Activated CD4-positive, alpha-beta T cell treated with anti-CD3 and anti-CD28 coated beads, Interleukin-10, Interleukin-2, amounts not matched to agents 100 ng/mL and 50 ng/mL, durations not matched to agents 16 hours and 8 hours (primary cell): ENCODE measurements at places on chromosomes 12 and 14.
A peak's percentile ranks its signal among the peaks of the same experiment; 100 is the strongest.

DNA sequence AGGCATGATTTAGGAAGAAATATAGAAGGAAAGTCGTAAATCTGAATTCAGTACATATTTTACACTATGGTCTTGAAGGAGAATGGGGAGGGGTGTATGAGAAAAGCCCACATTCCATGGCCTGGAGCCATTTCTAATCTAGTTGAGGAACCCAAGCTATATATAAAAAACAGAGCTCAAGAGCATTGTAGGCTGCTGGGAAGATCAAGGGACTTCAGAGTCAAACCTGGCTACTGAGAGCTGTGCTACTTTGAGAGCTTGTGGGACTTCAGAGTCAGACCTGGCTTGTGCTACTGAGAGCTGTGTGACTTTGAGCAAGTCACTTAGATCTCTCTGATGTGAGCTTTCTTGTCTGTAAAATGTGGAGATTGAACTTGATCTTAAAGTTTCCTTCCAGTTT, 58.7 kb downstream of the TBK1 start:
- no peak for DNase-seq

GRCh38 chr12:46174919-46175318, 93.9 kb downstream of the SLC38A1 start:
- no peak for DNase-seq

- DNase-seq = no peak
Measured at GRCh38 chr14:70000601-70001000, 121.4 kb downstream of the SMOC1 start.

GRCh38 chr12:121827351-121828099, 23.7 kb downstream of the SETD1B start:
- DNase-seq = no peak

- DNase-seq = no peak
Measured at GRCh38 chr12:124819525-124819924, 44.1 kb downstream of the SCARB1 start.

- peak; percentile 16 for DNase-seq
Measured at GRCh38 chr12:57552835-57553313, 3.0 kb downstream of the KIF5A start.

- no peak for DNase-seq
Measured at GRCh38 chr14:103960457-103961055, 18.2 kb upstream of the RD3L start.

GRCh38 chr12:25694072-25694471, 141.0 kb upstream of the LMNTD1 start:
- no peak for DNase-seq

- DNase-seq = no peak
Measured at GRCh38 chr12:130799051-130799450, 40.0 kb downstream of the STX2 start.

DNA sequence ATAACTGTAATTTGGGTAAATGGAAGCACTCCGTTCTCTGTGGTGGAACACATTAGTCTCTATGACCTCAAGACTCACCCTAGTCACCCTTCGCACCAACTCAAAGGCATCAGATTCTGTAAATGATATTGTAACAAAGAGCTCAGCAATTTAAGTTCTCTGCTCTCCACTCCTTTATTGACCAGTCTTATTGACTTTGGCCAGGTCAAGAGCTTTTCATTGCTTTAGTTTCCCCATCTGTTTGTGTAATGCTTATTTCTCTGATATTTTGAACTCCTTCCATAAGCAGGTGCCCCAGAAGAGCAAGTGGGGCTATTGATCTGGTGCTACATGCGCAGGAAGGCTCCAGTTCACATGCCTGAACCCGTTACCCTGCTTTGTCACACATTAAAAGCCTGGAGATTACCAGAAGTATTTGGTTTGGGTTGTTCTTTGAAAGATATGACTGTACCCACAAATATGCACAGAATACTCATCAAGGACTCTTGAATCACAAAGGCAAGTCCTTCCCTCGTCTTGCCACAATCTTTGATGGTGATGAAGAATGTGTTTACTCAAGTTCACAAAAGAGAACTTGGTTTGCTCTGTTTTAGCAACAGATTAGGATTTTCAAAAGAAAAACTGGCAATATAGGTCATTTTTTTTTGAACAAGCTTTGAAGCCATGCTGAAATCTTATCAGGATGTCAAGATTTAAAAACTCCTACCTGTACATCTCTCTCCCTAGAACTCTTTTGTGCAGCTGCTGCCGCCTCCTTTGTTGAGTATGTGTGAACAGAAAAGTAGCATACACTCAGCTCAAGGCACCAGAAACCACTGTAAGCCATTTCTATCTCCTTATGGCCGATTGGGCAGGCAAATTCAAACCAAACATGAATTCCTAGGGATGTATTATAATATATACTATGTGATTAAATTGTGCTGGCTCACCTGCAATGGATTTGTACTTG, 193.9 kb downstream of the BCAT1 start:
- peak; percentile 71 for DNase-seq

DNA sequence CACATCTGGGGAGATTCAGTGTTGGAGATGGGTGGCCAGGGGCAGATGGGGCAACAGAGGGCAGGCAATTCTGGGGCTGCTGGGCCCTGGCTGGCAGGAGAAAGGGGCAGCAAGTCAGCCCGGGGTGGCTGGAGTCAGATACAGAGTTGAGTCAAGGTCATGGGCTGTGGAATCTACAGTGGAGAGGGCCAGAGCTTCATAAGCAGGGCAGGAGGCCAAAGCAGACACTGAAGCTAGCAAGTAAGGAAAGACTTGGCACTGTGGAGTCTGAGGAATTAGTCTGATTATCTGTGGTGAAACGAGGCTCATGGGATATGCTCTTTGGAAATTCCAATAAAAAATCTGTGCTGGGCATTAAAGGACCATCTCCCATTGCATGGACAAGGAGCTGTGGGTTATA, 95.5 kb downstream of the TMX1 start:
- DNase-seq = no peak

DNA sequence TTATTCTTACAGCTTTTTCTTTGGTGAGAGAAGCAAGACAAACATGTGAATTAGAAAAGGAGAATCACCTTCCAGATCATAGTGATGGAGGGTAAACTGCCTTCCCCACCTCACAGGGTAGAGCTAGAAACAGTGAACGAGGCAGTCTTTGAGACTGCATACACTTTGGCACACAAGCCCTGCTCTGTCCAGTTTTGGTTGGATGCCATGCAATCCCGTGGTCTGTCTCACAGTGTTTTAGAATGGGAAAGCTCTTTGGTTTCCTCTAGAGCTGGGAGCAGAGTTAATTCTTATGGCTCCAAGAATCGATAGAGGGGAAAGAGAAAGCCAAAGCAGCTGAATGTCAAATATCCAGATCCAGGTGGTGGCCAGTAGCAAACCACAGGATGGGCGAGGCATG, 21.9 kb downstream of the TDP1 start:
- DNase-seq = no peak

DNA sequence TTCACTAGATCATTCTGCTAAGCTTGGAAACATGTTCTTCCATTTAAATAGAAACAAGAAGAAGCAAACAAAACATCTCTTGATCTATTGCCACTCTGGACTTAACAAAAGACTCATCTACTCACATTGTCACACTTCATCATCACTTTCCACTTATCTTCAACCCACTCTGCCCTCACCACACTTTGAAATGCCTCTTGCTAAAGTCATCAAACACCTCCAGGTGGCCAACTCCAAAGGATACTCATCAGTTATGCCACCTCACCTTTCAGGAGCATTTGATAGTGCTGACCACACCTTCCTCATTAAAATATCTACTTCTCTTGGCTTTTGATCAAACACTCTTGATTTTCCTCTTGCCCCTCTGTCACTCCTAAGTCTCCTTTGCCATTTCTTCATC, 7.2 kb downstream of the EFCAB11 start:
- no peak for DNase-seq

GRCh38 chr14:41606532-41607303, at the start of gene LRFN5:
TSS of gene LRFN5 (plus strand) at chr14:41606876.
- no peak for DNase-seq
